H7 (cell line): ENCODE measurements at places on chromosomes 1 and 21. TPM values are rescaled to one million over a fixed set of nuclear protein-coding genes. Genes with fewer than 3 reads are reported as not detected.

The TFAP2E gene
- 0.94 and 2.2 TPM in 2 replicates for total RNA-seq

The CFAP107 gene
- total RNA-seq = not detected in 2 replicates

The SLAMF1 gene
- not detected in 2 replicates for total RNA-seq

The BCAN gene
- total RNA-seq = 1.7 and 4.1 TPM in 2 replicates

The SPRR5 gene
- not detected in 2 replicates for total RNA-seq

The S100A10 gene
- 102 and 116 TPM in 2 replicates for total RNA-seq

The PLEKHG5 gene
- total RNA-seq = 17.2 and 27.4 TPM in 2 replicates

DNA sequence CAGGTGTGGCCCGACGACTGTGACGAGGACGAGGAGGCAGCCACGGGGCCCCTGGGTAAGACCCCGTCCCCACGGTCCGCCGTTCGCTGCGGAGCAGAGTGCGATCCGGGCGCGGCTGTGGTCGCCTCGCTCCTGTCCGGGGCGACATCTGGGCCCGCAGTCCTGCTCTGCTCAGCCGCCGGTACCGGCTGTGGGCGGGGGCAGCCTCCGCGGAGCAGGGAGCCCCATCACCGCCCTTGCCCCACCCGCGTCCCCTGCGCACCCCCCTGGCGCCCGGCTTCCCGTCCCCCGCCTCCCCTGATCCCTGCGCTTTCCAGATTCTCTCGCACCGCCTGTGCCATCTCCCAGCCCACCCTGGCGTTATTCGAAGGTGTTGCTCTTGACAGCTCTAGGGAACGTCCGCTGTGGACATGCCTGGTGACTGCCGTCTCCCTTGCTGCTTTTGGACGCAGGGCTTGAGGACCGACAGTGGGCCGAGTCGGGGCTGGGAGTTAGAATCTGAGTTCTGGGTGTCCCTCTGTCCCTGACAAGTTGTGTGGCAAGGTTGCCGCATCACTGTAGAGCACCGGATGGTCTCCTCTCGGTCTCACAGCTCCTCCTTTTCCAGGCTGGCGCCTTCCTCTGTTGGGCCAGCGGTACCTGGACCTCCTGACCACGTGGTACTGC, 596 bp downstream of the TOR3A start:
- peak; percentile 76 for DNase-seq

DNA sequence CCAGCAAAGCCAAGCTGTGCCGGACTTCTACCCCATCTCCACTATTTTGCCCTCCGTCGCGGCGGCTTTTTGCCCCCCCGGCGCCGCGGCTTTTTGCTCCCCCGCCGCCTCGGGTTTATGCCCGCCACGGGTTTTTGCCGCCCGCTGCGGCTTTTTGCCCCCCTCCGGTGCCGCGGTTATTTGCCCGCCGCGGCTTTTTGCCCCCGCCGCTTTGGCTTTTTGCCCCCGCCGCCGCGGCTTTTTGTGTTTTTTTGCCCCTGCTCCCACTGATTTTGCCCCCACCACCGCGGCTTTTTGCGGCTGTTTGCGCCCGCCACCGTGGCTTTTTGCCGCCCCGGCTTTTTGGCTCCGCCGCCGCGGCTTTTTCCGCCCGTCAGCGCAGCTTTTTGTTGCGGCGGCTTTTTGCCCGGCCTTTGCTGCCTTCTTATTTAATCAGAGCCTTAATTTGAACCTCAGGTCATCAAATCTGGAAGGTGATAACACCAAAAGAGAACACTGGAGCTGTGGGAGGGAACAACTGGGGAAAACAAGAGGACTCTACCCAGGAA, 106.0 kb downstream of the TPTE start:
- DNase-seq = no peak

DNA sequence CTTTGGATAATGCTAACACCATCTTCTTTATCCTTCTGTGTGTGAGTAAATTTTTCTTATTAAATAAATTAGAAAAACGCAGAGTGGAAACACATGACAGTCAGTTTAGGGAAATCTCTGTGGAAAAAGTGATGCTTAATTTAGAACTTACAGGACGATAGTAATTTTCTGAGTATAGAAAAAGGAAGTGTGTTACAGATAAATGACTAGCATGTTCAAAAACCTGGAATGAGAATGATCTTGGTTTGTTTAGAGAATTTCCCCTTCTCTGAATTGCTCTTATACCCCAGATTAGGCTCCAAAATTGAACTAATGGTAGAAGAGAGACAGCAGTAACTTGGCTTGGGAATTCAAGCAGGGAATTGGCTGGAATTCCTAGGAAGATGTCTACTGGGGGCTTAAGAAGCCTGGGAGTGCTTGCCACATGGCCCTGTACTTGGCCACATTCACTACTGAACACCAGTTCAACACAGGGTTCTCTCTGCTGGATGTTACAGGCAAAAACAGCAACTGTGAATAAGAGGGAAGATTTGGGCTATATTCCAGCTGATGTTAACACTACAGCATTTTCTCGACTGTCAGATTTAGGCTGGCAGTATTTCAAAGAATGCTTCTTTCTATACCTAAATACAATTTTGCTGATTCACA, 1004.2 kb downstream of the TTLL7 start:
- no peak for DNase-seq

DNA sequence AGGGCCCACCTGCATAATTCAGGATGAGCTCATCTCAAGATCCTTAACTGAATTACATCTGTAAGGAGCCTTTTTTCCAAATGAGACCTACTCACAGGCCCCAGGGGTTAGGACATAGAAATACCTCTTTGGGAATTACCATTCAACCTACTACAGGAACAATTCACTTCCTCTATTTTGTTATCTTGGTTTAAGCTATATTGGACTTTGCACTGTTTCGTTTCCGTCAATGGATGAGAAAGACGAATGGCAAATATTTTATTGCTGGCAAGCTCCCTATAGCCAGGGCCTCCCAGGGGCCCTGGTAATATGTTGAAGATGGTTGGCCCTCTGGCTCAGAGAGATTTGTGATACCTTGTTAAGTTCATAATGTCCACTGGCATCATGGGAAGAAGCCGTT, 384.2 kb upstream of the DUSP10 start:
- DNase-seq = no peak

DNA sequence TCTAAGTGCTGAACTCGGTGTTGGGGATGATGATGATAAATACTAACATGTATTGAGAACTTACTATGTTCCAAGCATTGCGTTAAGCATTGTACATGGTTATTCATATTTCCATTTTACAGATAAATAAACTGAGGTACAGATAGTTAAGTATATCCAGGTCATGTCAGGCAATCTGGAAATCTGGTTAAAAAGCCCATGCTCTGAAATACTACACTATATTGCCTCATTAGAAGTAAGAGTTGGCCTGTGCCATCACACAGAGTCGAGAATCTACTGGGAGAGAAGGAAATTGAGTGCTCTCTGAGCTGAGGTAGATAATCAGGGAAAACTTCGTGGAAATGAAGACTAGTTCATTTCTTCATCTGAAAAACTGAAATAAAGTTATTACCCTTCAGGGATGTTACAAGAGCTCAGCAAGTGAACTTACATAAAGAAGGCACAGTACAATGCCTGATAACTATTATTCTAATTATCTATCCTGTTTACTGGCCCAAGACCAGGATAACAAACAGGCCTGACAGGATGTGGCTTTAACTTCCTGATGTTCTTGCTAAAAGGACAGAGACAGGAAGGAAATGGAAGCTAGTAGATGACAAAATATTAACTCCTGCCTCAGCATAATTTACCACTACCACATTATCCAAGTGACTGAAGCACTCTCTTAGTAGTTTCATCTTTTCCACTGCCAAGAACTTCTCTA, 85.6 kb downstream of the EPS15 start:
- no peak for DNase-seq

DNA sequence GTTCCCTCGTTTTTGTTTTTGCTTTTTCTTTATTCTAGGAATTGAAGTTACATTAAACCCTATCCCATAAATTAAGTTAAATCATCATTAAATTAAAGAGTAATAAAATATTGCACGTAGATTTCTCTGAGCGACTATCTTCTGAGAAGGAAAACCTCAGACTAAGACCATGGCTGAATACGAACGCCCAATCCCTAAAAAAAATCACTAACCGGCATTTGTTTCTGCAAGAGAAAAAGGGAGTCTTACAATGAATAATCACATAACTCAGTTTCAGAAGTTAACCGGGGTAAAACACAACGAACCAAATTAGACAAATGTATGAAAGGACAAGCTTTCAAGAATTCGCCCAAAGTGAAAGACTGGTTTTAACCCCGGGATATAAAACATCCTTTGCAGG, 1.3 kb downstream of the PIK3R3 start:
- no peak for DNase-seq

DNA sequence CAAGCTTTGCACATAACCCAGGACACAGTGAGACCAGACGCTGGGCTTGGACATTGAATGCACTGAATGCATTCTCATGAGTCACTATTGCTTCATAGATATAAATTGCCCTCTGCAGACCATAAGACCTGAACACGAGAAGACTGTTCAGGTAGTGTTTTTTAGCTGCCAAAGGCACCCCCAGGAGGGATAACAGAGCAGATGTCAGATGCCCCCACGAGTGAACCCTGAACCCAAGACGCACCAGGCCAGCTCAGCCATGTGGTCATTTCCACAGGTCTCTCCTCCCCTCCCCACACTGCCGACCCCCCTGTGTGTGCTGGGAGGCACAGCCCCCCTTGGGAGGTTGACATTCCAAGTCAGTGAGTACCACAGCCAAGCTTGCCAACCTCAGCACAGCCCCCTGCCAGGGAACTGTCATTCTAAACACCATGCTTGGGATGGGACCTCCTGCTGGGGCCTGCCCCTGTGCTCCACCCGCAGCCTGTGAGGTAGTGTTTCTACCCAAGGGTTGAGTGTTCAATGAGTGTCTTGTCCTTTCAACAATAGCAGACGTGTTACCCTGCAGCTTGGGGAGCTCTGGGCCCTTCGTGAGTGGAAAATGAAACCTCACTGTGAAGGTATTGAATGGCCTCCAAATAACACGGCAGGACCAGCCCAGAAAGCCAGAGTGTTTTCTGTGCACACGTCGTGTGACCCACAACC, 68.2 kb downstream of the PSMG1 start:
- no peak for DNase-seq

- DNase-seq = no peak
Observed at GRCh38 chr1:219568733-219569132, 44.2 kb downstream of the ZC3H11B start.

- no peak for DNase-seq
Observed at GRCh38 chr1:210233216-210233494, 559 bp downstream of the SERTAD4 start.

DNA sequence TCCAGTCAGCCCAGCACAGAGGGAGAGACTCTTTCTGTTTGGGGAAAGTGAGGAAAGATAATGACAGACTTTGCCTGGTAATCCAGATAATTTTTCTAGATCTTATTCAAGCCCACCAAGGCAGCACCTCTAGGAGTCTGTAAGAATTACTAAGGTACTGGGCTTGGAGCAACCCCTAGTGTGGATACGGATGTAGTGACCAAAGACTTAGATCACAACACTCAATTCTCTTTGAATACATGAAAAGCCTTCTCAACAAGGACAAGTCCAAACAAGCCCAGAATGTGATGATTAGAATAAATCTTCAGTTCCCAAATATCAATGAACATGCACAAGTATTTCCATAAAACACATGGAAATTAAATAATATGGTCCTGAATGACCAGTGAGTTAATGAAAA, 206.9 kb downstream of the MRPL39 start:
- no peak for DNase-seq

DNA sequence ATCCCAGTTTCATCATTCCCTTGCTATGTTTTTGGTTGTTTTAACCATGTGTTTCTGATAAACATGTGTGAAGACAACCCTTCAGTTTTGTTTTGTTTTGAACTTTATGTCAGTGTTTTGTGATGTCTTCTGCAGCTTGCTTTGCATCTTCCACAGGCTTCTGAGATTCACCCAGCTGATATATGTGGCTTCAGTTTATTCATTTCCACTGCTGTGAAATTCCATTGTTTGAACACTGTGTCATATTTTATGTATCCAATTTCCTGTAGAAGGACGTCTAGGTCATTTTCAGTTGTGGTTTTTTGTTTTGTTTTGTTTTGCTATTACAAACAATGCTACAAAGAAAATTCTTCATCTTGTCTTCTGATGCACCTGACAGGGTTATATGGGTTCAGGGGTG, 27.2 kb upstream of the SLC26A9 start:
- no peak for DNase-seq

GRCh38 chr1:59404796-59405195, 107.9 kb downstream of the FGGY start:
- DNase-seq = no peak

DNA sequence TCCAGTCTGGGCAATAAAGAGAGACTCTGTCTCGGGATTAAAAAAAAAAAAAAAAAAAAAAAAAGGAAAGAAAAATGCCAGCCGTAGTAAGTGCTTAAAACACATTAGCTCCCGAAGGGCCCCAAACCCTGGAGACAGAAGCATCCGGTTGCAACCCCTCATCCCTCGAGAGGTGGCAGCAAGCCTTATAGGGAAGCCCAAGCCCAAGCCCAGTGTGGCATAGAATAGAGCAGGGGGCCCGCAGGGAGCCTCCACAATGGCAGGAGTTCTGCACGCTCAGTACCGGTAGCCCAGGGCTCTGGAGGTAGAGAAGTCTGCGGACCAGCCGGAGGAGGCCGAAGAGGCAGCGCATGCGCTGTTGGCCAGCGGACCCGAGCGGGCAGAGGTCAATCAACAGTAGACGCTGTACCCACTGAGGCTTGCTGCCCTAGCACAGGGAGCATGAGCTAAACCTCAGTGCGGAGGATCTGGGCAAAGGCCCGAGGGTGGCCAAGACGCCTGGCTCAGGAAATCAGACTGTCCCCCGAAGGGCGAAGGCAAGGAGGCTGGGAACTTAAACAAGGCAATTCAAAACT, 34.1 kb upstream of the C1orf198 start:
- peak; percentile 70 for DNase-seq

GRCh38 chr1:165527251-165528007, 16.4 kb upstream of the LRRC52 start:
- DNase-seq = no peak

DNA sequence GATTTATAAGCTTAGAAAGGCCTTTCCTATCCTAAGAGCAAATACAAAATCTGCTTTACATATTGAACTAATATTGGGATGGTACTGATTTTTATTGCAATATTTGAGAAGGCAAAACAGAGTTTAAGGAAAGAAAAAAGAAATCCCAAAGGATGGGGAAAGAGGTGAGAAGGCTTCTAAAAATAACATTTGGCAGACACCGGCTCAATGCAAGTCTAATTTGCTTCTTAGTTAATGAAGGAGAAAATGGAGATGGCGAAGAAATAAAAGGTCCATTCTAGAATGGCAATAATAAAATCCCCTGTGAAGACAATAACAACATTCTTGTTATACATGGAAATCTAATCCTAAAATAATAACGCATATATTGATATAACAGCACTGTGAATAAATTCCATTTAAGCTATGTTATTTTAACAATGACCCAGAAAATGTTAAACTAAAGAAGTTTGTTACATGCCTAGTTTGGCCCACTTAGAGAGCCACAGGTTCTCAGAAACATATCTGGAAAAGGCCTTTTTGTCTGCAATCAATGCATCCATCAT, 117.7 kb downstream of the HLCS start:
- no peak for DNase-seq

GRCh38 chr1:228349701-228350171, 56.9 kb downstream of the TRIM11 start:
- no peak for DNase-seq
